ENCODE measurements at places on chromosomes 3 and 15.

DNA sequence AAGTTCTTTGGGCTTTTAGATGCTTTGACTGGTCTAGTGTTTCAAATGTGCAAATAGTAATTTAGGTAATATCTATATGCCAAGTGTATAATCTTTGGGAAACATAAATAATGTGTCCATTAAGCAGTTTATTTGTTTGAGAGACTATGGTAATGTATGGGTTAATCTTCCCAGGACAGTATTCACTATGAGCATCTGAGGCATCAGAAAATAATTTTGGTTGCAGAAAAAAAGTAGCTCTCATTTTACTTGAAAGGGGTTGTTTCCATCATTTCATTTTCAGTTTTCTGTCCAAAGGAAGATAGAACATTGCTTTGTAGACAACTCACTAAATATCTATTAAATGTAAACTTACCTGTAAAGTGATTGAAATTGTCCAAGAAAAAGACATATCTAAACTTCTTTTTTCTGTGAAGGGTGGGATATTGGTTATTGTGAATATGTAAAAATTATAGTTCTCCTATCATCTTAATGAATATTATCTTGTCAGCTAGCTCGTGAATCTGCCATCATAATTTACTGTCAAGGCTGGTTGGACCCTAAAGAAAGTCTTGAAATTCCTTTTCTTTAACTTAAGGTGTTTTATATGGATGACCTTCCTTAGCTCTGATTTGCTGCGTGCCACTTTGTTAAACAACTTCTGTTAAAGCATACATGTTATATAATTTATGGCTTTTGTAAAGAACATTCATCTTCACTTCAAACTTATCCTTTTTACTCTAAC is 108.8 kb downstream of the EPHA3 start:
- DNase-seq: no peak

- DNase-seq: no peak
Measured at GRCh38 chr3:143754090-143754489, 94.2 kb downstream of the SLC9A9 start.

DNA sequence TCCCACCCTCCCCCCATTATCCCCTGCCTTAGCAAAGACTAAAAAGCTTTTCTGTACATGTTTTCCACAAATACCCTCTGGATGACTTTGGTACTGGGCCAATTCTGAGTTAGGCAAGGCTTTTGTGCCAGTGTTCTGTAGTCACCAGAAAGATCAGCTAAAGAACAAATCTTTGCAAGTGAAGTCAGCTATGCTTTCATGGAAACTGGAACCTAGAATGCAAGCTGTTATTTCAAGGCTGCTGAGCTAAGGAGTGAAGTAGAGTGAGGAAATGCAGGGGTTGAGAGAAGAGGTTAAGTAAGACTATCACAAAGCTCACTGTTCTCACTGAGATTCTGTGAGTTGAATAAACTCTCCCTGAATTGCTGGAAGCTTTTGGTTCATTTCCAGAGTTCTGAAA is 107.8 kb upstream of the CNTN3 start:
- no peak for DNase-seq

DNA sequence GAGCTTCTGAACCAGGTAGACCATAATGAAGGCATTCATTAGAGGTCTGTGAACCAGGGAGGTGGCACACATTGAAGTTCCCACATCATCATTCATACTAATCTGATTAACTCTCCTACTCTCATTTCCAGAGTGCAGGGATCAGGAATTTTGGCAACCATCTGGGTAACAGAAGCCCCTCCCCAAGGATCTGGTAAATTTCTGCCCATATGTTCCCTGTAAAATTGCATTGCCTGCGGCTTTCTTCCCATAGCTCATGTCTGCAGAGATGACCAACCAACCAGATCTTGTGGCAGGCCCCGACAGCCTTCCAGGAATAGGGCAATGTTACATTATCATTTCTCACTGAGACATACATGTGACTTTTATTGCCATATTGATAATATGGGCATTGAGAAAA is 111.4 kb upstream of the CHL1 start:
- no peak for DNase-seq

- no peak for DNase-seq
Measured at GRCh38 chr15:94442480-94442879, 211.1 kb downstream of the MCTP2 start.

DNA sequence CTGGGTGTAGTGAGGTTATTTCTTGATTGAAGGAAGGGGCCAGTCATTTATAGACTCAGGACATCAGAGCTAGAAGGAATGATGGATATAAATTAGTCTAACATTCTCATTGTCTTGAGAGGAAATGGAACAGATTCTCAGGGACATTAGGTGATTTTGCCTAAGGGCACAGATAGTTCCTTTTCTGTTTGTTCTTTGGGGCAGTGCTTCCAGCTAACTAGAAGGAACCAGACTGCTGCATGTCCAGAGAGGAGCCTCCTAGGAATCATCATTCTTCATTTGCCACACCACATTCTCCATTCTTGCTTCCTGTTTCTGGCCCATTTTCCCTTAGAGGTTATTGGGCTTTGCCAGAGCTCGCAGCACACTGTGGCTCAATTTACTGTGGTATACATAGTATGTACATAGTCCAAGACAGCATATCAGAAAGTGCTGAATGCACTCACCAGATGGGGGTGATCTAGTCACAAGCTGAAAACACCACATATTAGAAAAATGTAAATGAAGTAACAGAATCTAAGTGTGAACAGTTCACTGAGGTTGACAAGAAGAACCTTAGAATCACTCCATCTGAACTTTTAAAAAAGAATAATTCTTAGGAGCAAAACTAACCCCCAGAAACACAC is 62.7 kb upstream of the MYZAP start:
- no peak for DNase-seq

- no peak for DNase-seq
Measured at GRCh38 chr15:77565378-77565915, 67.3 kb downstream of the LINGO1 start.

DNA sequence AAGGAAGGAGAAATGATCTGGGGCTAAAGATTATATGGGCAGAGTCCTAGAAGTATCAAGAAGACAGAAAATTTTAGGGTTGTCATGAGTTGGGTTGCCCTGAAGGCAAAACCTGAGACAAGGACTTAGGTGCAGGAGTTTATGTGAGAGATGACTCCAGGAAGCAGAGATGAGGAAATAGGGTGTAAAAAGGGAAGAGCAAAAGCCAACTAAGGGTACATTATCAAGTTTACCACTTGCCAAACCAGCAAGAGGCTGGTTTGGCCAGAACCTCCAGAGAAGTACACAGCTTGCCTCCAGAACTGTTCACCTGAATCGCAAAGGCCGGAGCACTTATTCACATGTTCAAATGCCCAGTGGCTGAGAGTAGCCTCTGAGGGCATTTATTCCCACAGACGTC is 116.7 kb downstream of the FHIT start:
- no peak for DNase-seq

DNA sequence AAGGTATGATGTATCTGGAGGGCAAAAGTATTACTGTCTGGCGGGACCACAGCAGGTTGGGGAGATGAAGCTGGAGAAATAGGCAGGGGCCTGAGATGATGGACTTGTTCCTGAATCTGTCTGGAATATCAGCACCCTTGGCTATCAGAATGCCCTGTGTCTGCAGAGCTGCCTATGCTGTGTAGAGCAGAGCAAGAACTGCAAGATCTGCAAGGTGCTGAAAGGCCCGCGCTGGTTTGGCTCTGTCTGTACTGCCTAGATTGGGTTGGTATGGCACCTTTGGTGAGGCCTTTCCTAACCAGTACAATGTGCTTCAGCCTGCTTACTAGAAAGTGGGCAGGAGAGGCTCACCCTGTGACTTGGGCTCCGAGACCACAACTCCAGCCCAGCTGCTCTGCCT is 96.8 kb downstream of the WDR76 start:
- DNase-seq: no peak

GRCh38 chr3:111210003-111210711 is 138.5 kb downstream of the NECTIN3 start:
- DNase-seq: no peak

DNA sequence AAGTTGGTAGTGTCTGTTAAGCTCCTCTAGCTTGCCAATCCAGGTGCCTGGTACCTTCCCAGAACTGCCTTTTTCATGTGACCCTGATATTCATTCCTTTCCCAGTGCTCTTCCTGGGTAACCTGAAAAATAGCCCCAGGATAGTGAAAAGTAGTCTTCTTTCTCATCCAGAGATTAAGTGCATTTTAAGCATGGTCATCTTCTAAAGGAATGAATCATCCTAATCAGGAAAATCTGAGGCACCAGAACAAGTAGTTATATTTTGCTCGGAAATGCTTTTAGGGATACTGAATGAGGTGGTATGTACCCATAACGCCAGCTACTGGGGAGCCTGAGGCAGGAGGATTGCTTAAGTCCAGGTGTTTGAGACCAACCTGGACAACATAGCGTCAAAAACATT is 23.1 kb upstream of the PDCD6IP start:
- DNase-seq: no peak

GRCh38 chr3:67087788-67088187 is 89.7 kb downstream of the KBTBD8 start:
- DNase-seq: no peak

- DNase-seq: no peak
Measured at GRCh38 chr3:87088993-87089841, 98.3 kb upstream of the VGLL3 start.

GRCh38 chr3:13219077-13219901 is 146.1 kb upstream of the IQSEC1 start:
- DNase-seq: no peak

GRCh38 chr15:73700041-73700842 is 16.1 kb downstream of the CD276 start:
- DNase-seq: peak; percentile 75

DNA sequence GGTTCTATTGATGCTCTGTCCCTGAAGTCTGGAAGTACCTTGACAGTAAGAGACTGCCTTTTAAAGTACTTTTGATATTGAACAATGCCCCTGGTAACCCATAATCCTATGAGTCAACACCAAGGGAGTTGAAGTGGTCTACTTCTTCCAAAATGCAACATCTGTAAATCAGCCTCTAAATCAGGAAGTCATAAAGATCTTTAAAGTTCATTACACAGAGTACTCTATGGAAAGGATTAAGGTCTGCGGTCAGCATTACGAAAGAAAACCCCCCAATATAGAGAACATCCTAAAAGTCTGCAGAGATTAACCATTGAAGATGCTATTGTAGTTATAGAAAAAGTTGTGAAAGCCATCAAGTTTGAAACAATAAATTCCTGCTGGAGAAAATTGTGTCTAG is 52.7 kb upstream of the CMC1 start:
- no peak for DNase-seq

GRCh38 chr15:59059076-59059597 is 45.8 kb upstream of the CCNB2 start:
- DNase-seq: no peak

DNA sequence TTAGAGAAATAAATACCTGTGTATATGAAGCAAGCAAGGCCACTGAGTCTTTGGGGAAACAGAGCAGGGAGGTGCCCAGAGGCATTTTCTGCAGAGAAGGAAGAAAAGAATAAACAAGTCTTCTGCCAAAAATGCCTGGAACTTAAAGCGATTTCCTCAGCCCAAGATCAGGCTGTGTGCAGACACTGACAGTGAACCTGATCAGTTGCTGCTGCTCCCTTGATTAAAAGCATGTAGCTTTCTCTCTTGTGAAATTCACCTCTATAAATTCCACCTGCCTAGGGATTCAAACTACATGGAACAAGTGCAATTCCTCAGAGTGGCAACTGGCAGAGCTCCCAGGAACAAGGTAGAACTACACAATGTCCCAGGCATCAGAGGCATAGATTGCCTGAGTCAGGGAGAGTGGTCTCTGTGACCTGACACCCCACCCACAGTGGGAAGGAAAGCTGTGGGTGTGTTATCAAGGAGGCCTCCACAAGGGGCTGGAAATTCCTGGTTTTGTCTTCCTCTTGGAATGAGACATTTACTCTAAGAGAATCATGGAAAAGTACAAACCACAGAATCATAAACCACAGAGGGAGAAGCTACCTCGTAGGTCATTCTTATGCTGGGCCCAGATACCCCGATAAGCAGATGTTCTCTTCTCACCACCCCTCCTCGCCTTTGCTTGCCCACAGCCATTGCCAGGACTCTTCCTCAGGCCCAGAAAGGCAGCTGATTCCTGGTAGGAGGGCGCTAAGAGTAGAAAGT is 1.8 kb upstream of the ZBTB38 start:
- DNase-seq: no peak

DNA sequence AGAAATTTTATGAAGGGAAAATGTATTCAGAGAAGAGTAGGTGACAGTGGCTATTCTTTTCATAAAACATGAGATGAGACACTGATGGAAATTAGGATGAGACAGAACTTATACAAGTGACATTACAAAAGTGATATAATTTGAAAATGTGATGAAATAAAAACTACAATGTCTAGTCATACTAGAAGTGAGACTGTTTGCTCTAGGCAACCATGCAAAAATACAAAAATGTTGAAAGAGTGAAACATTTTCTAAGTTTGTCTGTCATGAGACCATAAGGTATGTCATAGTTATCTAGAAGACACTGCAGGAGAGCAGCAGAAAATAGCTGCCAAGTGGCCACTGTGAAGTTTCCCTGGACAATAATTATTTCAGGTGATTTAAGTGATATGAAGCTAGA is 459.5 kb downstream of the DIPK2A start:
- no peak for DNase-seq

GRCh38 chr3:179942553-179943075 is 94.1 kb downstream of the PEX5L start:
- no peak for DNase-seq

DNA sequence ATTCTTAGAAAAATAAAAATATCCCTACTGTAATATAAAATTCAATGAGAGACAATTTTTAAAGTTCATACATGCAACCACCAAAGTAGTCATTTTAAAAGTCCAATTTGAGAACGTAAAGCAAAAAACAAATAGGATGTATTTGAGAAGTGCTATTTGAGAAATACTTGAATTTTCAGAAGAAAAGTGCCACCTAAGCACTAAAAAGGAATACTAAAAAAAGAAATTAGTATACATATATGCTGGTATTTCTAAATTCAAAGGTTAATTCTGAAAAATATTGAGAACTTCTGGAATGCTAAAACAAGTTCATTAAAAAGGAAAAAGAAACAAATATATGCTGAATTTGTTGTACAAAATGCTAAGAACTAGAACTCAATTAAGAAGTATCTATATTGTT is 29.2 kb upstream of the ARRDC4 start:
- DNase-seq: no peak

DNA sequence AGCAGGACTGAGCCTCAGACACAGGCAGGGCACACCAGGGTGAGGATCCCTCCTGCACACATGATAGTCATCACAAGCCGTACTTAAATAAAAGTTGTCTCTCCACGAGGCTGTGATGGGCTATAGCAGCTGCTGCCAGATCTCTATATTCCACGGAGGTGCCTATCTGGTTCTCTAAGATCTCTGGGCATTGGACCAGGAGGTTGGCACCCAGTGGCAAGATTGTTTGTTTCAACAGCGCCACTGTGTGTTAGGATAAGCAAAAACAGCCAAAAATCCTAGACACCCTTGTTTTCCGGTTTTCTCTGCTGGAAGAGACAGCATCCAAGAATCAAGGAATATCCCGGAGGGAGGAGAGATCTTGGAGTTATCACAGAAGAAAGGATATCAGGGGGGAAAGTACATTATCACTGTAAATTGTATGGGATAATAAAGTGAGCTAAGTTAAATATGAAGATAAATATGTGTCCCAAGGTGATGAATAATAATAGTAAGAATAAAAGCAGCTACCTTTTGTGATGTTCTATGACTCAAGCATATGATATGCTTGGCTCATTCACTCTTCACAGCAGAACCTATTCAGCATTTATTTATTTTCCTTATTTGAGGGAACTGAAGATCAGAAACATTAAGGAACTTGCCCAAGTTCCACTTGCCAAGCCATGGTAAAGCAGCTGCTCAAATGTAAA is 90.6 kb upstream of the AKAP13 start:
- peak; percentile 54 for DNase-seq

- DNase-seq: no peak
Measured at GRCh38 chr15:81256916-81257315, 60.2 kb downstream of the IL16 start.

All from HEK293T (cell line).